ENCODE measurements at places on chromosomes 3 and 15.

DNA sequence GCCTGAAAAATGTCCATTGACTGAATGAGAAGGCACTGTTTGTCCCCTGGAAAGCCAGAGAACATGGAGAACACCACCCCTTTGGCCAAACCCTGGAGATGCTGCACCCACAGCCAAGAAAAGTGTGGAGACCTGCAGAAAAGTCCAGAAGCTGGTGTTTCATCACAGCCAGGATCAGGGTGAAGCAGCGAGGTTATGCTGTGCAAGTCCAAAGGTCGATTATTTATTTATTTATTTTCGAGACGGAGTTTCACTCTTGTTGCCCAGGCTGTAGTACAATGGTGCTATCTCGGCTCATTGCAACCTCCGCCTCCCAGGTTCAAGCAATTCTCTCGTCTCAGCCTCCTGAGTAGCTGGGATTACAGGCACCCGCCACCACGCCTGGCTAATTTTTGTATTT is 5.5 kb upstream of the CTSH start:
- no peak for DNase-seq

DNA sequence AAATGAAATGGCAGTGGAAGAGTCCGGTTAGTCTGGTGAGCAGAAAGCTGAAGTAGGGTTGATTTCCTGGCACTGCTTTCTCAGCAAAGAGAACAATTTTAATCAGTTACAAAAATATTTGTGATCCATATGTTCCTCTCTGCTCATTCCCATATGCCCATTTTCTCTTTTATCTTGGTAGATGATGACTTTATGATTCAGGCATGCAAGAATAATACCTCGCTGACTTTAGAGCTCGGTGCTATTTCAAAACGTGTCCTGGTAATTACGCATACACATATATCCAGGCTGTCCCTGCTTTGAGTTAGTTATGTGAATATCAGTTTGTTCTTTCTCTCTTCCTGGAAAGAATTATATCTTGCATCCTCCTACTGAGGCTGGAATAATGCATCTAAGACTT is 38.5 kb downstream of the ARPP21 start:
- no peak for DNase-seq

DNA sequence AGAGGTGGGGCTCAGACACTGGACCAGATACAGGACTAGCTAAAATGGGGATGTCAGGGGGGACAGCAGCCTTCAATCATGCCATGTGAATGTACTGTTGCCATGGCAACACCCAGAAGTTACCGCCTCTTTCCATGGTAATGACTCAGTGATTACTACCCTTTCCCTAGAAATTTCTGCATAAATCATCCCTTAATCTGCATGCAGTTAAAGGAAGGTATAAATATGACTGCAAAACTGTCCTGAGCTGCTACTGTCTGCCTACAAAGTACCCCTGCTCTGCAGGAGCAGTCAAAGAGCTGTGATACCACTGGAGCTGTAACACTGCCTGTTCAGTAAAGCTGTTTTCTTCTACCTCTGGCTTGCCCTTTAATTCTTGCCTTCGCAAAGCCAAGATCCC is 168.2 kb downstream of the PEAK1 start:
- DNase-seq: no peak

GRCh38 chr3:21392526-21392925 is 358.5 kb downstream of the ZNF385D start:
- DNase-seq: no peak

DNA sequence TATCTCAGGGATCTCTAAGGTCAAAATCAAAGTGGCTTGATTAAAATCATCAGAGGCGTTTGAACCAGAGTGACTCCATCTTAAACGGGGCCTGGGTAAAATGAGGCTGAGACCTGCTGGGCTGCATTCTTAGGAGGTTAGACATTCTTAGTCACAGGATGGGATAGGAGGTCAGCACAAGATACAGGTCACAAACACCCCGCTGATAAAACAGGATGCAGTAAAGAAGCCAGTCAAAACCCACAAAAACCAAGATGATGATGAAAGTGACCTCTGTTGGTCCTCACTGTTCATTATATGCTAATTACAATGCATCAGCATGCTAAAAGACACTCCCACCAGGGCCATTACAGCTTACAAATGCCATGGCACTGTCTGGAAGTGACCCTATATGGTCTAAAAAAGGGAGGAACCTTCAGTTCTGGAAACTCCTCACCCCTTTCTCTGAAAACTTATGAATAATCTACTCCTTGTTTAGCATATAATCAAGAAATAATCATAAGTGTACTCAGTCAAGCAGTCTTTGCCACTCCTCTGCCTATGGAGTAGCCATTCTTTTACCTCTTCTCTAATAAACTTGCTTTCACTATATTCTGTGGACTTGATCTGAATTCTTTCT is 143.3 kb upstream of the SLCO3A1 start:
- DNase-seq: no peak

GRCh38 chr15:40252438-40253166 is 13.7 kb downstream of the PAK6 start:
- no peak for DNase-seq

GRCh38 chr15:51348688-51349087 is 7.2 kb downstream of the GLDN start:
- DNase-seq: no peak

- DNase-seq: no peak
Observed at GRCh38 chr3:48422272-48422671, 7.6 kb downstream of the PLXNB1 start.

GRCh38 chr3:21543380-21544075 is 207.5 kb downstream of the ZNF385D start:
- no peak for DNase-seq

DNA sequence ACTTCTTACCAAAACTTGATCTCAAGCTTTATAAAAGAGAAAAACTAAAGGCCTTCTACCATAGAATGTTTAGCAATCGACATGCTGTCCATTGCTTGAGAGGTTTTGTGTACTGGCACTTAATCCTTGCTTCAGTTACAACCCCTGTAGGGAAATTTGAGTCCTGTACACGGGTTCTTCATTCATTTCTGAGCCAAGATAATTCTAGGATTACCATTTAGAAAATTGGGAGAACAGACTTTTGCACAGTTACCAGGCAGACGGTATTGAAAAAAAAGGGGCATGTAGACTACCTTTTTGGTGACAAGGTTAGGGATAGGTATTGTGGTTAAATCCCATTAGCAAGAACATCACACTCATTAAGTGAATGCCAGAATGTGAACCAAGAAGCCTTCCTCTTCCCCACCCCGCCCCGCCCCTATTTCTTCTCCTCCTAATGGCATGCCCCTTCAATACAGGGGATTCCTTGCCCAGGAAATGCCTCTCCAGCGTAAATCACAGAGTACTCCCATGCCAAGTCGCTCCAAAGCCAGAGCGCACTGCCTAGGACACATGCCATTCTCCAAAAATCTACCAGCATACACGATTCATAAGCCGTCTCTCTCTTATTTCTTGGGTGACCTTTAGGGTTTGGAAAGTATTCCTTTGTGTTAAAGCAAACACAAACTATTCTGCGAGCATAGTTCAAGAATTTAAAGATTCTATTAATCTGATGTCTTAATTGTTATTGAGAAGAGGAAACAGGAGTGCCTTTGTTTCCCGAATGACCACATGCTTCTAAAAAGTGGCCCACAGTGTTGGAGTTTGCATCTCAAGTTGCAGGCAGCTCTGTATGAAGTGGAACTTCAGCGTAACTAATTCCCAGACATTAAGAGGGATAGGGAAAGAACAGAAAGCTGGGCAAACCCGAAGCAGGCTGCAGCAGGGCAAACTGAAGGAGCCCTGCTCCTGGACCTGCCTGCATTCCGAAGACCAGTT is 164.0 kb upstream of the NR2F2 start:
- DNase-seq: no peak
